ENCODE measurements at places on chromosomes 1 and 21. TPM values are rescaled to one million over a fixed set of nuclear protein-coding genes. Genes with fewer than 3 reads are reported as not detected.

TSPAN1 gene
- total RNA-seq, result 2.3 TPM

OR10J1 gene
- total RNA-seq, result not detected

TFF2 gene
- total RNA-seq, result not detected

RBM11 gene
- total RNA-seq, result not detected

LCE3E gene
- not detected for total RNA-seq

NPHS2 gene
- total RNA-seq, result not detected

PLA2G2D gene
- not detected for total RNA-seq

PIK3CD gene
- total RNA-seq, result 5.6 TPM

RPF1 gene
- 54.9 TPM for total RNA-seq

PYGO2 gene
- 27.1 TPM for total RNA-seq

UBE2U gene
- total RNA-seq, result not detected

FMO3 gene
- total RNA-seq, result 0.57 TPM

CENPL gene
- 56.5 TPM for total RNA-seq

SLAMF1 gene
- 1.1 TPM for total RNA-seq

PGLYRP4 gene
- total RNA-seq, result not detected

DARS2 gene
- total RNA-seq, result 40.3 TPM

CRYAA gene
- not detected for total RNA-seq

NTRK1 gene
- 0.16 TPM for total RNA-seq

CDC14A gene
- total RNA-seq, result 8.3 TPM

UBL4B gene
- total RNA-seq, result 0.83 TPM

GABPB2 gene
- total RNA-seq, result 2.9 TPM

TMEM50A gene
- 78.7 TPM for total RNA-seq

BSND gene
- not detected for total RNA-seq

DNAJC6 gene
- 2.2 TPM for total RNA-seq

OR6K3 gene
- total RNA-seq, result not detected

PPFIA4 gene
- total RNA-seq, result 2.3 TPM

ADAMTS4 gene
- not detected for total RNA-seq

BARHL2 gene
- total RNA-seq, result not detected

IFI44L gene
- 2.6 TPM for total RNA-seq

LMX1A gene
- not detected for total RNA-seq

SEMA4A gene
- total RNA-seq, result 0.31 TPM

LIN28A gene
- total RNA-seq, result not detected

DNAJC28 gene
- total RNA-seq, result 1.6 TPM

INAVA gene
- 4.6 TPM for total RNA-seq

OR6N2 gene
- not detected for total RNA-seq

NBPF19 gene
- 5.3 TPM for total RNA-seq

OR2T29 gene
- total RNA-seq, result not detected

NDUFS2 gene
- total RNA-seq, result 197 TPM

HSPB7 gene
- not detected for total RNA-seq

UTP25 gene
- total RNA-seq, result 12.1 TPM
